Mammary epithelial cell (primary cell): ENCODE measurements at places on chromosomes 6 and 20.
A peak's percentile ranks its signal among the peaks of the same experiment; 100 is the strongest.

GRCh38 chr20:45918182-45918737 is 6.3 kb upstream of the PLTP start:
- no peak for DNase-seq

- DNase-seq, result no peak
Measured at GRCh38 chr6:25156123-25156522, 123.1 kb upstream of the CARMIL1 start.

- DNase-seq, result no peak
Measured at GRCh38 chr6:13605634-13606033, 9.5 kb upstream of the NOL7 start.

DNA sequence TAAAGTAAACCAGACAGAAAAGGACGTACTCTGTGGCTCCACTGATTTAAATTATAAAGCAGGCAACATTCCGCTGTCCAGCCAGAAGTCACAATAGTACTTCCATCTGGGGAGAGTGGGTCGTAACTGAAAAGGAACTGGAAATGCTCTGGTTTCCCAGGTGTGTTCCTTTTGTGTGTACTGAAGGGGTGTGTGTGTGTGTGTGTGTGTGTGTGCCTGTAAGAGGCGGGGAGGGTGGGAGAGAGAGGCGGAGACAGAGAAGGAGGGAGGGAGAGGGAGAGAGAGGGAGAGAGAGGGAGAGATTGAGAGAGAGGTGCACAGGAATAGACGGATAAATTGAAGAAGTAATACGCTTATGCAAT is 178.4 kb upstream of the ZNF184 start:
- DNase-seq, result peak; percentile 38

- DNase-seq, result peak; percentile 33
Measured at GRCh38 chr20:25353747-25354705, 36.6 kb downstream of the ABHD12 start.

- peak; percentile 48 for DNase-seq
Measured at GRCh38 chr20:38220587-38221118, 39.9 kb downstream of the KIAA1755 start.

DNA sequence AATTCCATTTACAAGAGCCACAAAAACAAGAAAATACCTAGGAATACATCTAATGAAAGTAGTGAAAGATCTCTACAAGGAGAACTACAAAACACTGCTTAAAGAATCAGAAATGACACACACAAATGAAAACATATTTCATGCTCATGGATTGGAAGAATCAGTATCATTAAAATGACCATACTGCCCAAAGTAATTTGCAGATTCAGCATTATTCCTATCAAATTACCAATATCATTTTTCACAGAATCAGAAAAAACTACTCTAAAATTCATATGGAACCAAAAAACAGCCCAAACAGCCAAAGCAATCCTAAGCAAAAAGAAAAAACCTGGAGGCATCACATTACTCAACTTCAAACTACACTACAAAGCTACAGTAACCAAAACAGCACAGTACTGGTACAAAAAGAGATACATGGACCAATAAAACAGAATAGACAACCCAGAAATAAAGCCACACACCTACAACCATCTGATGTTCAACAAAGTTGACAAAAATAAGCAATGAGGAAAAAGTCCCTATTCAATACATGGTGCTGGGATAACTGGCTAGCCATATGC is 24.3 kb downstream of the REV3L start:
- DNase-seq, result no peak

DNA sequence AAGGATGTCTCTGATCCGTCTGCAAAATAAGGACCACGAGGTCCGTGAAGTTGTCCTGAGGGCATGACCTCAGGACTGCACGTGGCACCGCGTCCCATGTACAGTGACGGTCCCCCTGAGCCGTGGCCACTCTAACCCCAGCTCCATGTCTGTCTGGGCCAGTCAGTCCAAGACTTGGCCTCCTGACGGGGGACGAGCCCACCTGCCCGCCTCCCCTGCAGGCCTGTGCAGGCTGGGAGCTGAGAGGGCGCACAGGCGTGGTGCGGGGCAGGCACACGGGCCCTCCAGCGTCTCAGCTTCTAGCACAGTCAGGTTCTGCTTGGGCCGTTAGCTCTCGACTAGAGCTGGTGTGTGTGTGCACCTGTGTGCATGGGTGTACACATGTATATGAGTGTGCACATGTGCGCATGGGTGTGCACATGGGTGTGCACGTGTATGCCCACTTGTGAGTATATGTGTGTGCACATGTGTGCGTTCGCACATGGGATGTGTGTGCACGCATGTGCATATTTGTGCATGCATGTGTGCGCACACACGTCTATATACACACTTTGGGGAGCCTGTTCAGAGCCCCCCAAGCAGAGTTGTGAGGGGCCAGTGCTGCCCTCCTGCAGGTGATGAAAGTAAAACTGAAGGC is 307.0 kb downstream of the TAF4 start:
- DNase-seq, result no peak

DNA sequence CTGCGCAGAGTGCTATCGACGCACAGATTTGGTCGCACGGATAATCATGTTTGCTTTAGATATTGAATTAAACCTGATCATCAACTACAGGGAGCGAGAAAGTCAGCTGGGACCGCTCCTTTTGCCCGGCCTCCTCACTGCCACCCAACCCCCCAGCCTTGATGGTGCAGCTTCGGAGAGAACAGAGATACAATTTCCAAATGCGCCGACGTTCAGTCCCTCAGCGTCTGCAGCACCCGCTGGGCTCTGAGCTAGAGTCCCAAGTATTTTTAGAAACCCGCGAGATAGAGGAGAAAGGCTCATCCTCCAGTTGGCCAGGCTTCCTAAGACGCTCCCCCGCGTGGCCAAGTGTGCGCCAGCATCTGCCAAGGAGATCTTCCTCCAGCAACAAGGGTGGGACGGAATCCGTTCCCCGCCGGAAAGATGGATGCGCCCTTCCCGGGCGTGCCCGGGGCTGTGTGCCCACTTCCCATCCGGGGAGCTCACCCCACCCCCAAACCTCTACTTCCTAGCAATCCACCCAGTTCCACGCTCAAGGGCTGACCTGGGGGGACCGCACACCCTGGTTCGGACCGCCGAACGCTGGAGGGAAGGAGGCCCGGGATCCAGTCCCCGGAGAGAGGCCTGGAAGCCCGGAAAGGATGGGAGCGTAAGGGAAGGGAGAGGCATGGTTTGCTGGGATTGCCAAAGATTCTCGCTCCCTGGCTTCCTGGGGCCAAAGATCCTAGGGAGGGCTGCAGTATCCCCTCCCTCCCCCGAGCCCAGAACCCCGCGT is 4.1 kb downstream of the NKX2-2 start:
- no peak for DNase-seq

DNA sequence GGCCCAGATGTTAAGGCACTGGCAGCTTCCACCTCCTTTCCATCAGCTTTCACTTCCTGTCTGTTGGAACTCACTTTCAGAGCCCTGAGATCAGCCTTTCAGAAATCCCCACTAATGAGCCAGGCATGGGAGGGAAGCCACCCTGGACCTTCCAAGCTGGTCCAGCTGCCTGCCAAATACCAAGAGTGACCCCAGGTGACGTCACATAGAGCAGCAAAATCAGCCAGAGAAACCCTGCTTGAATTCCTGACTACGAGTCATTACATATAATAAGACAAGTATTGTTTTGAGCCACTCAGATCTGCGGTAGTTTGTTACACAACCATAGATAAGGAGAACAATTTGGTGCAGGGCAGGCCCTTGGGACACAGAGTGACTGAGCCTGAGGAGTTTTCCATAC is 556.0 kb upstream of the JAG1 start:
- peak; percentile 98 for DNase-seq

DNA sequence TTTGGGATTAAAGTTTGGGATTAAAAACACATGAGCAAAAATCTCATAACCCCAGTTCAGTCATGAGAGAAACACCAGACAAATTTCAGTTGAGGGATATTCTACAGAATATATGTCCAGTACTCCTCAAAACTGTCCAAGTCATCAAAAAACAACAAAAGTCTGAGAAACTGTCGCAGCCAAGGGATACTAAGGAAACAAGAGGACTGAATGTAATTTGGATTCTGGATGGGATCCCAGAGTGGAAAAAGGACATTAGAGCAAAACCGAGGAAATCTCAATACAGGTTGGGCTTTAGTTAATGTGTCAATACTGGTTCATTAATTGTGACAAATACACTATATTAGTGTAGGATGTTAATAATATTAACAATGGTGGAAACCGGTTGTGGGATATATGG is 219.3 kb downstream of the BCKDHB start:
- DNase-seq, result no peak

- peak; percentile 49 for DNase-seq
Measured at GRCh38 chr20:46801003-46801702, 91.7 kb downstream of the SLC2A10 start.

DNA sequence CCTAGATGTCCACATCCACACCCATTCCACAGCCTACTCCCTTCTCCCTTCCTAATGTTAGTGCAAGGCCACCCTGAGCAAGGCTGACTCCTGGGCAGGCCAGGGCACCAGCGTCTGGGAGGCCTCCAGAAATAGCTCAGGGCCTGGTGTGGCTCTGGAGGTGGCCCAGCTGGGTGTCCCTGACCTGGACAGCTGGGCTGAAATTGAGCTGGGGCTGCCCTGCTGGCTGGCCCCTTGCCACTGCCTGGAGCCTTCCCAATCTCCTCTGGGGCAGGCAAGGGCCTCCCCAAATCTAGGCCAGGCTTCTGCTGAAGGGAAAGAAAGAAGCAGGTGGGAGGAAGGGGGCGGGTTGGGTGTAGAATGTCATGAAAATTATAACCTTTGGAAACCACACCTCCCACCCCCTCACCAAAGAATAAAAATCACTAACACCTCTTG is 2.1 kb downstream of the FAM110A start:
- no peak for DNase-seq

DNA sequence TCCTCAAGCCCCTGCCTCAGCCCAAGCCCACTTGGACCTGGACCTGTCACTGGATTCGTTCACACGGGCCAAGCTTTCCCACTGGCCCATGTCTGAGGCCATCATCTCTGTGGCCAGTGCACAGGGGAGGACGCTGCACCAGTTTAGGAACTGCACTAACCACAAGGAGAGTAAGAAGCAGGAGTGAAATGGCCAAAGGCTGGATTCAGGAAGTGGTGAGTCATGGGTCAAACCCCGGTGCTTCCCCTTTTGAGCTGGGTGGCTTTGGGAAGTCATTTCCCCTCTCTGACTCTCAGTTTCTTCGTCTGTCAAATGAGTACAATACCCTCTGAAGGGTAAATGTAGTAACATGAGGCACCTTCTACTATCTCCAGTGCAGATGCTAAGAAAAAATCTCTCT is 87.9 kb downstream of the CD40 start:
- peak; percentile 50 for DNase-seq

DNA sequence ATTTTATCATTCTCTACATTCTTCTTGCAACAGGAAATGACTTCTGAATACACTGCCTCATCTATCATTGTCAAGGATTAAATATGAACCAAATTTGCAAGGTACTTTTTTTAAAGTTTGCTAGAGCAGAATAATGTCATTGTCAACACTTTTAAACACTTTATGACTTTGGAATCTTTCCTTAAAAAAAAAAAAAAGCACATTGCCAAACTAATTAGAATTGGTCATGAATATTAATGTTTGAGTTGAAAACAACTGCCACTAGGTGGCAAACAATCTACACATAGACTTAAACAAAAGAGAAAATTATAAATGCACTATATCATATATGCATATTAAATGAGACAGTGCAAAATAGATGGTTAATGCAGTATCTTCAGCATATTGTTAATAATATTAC is 32.5 kb upstream of the TMEM244 start:
- DNase-seq, result peak; percentile 15

GRCh38 chr20:20814685-20815084 is 102.2 kb upstream of the RALGAPA2 start:
- no peak for DNase-seq
